Cortex of kidney (tissue), 1 donor: ENCODE measurements at places on chromosomes 12 and 14.

- no peak for DNase-seq
Observed at GRCh38 chr12:9087087-9087835, 28.5 kb downstream of the A2M start.

- DNase-seq = no peak
Observed at GRCh38 chr14:79986251-79986650, 225.1 kb downstream of the DIO2 start.

DNA sequence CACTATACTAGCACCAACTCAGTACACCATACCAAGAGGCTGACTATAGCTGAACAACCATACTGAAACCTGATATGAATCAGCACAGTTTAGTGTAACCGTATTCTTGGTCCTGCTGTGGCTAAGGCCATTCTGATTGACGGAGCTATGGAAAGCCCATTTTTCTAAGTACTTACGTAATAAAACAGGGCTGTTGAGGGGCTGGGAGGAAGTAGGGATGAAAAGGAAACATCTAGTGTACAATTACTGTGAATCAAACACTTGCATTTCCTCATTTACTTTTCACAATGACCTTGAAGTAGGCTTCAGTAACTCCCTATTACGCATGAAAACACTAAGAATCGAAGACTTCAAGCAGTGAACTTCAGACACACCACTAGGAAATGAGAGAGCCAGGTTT is 198.2 kb downstream of the BTG1 start:
- no peak for DNase-seq

- DNase-seq = no peak
Observed at GRCh38 chr12:3797531-3798048, 44.7 kb upstream of the CRACR2A start.

GRCh38 chr14:99937475-99938244 is 127.6 kb upstream of the EVL start:
- DNase-seq = no peak

GRCh38 chr14:21494902-21495762 is 16.0 kb downstream of the METTL3 start:
- DNase-seq = no peak

DNA sequence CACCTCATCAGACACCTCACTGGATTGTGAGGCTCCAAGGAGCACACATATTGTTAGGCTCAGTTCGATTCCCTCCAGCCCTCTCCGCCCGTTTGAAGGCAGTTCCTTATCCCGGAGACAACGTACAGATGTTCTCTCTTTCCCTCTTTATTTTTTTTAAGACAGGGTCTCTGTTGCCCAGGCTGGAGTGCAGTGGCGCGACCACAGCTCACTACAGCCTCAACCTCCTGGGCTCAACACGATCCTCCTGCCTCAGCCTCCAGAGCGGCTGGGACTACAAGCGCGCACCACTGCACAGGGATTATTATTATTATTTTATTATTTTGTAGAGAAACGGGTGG is 718 bp upstream of the TROAP start:
- DNase-seq = no peak

GRCh38 chr12:131872154-131873051 is 22.0 kb upstream of the ULK1 start:
- DNase-seq = no peak

GRCh38 chr14:74141703-74142102 is 56.9 kb downstream of the LIN52 start:
- no peak for DNase-seq

GRCh38 chr12:112992541-112993398 is 14.5 kb downstream of the OAS2 start:
- no peak for DNase-seq

GRCh38 chr12:58291106-58291505 is 349.7 kb downstream of the ATP23 start:
- no peak for DNase-seq

DNA sequence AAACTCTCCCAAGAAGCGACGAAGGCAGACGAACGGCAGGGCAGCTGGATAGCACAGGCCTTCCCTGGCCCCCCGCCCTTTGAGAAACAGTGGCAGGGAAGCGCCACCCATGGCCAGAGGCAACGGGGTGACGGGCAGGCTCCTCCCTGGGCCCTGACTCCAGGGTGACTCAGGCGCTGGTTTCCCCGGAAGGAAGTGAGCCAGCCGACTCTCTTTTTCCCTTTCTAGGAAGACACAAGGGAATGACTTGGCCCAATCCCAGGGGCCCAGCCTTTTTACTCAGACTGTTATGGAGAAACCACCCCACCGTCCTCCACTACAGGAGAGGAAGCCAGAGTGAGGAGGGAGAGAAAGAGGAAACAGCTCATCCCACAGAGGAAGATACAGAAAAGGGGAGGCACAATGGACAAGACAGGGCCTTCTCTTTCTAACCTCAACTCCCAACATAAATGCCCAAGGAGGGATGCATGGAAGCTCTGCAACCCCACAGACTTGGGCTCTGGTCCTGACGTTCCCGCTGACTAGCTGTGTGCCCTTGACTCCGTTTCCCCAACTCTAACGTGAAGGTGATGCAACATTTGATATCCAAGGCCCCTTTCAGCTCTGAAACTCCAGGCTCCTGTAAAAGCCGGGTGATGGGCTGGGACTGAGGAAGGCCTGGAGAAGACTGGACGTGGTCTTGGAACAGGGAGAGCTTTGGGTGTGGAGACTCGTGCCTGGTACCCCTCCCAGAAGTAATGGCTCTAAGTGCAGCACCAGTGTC is 27.9 kb downstream of the ACTN1 start:
- DNase-seq = no peak

DNA sequence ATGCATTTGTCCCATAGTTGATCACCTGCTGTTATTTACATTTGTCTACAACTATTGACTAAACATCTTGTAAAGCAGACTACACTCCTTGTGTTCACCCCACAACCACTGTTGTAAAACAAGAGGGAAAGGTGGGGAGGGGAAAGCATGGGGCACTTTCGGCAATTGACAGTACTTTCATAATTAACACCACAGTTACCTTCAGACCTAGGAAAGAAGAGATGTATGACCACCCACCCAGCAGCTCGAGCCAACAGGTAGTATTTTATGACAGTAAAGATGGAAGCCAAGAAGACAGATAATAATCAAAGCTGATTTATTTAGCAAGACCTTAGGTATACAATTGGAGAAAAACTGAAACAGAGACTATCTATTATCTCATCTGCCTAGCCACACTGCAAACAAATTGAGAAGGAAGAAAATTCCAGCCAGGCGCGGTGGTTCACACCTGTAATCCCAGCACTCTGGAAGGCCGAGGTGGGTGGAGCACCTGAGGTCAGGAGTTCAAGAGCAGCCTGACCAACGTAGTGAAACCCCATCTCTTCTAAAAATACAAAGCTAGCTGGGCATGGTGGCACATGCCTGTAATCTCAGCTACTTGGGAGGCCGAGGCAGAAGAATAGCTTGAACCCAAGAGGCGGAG is 11.2 kb downstream of the HECTD4 start:
- no peak for DNase-seq

DNA sequence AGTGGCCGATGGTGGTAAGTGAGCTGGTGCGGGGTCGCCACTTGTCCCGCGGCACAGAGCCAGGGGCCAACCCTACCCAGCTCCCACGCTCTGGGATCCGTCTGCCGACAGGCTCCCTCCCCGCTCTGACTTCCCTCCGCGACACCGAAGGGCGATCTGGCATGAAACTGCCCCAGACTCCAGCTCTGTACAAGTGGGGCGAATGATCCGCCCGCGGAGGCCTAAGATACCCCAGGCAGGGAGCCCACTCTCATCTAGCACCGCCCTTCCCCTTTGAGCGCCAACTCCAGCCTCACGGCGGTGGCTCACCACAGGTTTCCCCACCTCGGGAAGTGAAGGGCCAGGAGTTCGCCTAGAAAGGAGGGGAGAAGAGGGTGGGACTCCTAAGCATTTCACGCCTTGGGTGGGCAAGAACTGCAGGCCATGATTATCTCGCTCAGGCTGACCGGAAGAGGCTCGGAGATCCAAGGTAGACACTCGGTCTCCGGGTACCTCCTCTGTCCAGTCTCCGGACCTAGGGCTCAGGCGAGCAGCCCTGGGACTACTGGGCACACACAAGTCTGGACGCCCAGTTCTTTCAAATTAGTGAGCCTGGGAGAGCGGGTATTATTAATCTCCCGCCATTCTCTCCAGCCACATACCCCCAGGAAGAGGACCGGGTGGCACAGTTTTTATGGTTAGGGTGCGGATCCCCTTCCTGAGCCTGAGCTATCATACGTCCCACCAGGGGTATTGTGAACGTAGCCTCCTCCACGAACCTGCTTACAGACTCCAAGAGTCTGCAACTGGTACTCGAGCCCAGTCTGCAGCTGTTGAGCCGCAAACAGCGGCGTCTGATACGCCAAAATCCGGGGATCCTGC is 849 bp downstream of the WNT1 start:
- DNase-seq = no peak

DNA sequence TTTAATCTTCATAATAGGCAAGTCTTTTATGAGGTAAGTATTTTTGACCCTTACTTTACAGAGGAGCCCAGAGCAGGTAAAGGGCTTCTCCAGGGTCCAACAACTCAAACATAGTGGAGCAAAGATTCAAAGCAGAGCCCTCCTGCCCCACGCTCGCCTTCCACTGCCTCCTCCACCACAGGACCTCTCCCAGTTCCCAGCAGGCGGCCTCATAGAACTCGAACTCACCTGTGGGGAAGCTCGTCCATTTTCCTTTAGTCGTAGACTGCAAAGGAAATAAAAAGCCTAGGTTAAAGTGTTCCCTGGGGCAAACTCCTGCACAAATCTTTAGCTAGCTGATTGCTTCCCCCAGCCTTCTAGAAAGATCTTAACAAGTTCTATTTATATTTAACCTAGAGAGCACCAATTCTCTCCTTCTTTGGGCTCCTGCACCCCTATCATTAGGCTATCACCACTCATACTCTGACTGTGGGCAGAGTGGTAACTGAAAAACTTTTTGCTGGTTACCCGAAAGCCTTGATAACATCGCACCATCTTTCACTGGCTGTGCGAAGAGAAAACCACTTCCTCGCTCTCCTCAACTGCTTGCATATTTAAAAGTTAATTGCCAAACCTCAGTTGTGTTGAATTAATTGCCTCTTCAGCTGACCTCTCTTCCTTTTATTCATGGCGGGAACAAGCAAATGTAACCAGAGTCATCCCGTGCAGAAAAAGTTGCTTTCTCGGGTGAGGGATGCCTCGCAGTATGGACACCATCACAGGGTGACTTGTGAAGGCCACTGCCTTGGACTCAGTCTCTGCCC is 299.6 kb downstream of the DPF3 start:
- DNase-seq = no peak

GRCh38 chr14:73718418-73719251 is 4.5 kb upstream of the PNMA1 start:
- DNase-seq = no peak

DNA sequence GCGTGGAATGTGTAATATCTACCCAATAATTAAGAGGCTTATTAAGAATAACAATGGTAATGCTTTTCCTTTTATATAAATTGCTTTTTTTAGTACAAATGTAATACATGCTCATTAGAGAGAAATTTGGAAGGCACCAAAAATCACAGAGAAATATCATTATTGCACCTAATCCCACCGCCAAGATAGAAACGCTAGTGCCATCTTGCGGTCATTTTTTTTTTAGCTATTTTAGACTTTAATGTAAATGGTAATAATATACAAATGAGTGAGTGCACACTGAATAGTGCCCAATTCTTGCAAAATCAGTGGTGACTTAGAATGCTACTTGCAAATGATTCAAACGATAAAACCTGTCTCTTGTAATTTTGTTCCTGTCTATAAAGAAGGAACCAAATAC is 576.8 kb upstream of the TMEM132C start:
- no peak for DNase-seq

GRCh38 chr14:21476523-21476924 is 235 bp downstream of the RAB2B start:
- DNase-seq = no peak

- no peak for DNase-seq
Observed at GRCh38 chr14:33835677-33836076, 115.2 kb downstream of the EGLN3 start.

- no peak for DNase-seq
Observed at GRCh38 chr14:26794731-26795130, 196.9 kb upstream of the NOVA1 start.

DNA sequence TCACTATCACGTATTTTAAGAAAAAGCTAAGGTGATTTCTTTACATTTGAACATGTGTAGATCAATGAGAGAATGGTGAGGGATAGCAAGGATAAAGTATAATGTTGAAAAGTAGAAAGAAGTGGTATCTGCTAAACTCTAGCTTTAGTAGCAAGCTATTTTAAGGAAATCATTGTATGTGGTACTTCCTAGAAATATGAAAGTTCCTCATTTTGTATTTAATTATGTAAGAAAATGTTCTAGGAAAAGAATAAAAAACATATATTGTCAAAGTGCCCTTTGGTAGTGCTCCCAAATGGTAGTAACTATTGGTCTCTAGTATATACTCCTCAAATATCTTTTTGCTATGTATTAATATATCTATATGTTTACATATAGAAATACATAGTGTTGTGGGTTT is 35.7 kb downstream of the RAB21 start:
- DNase-seq = no peak

DNA sequence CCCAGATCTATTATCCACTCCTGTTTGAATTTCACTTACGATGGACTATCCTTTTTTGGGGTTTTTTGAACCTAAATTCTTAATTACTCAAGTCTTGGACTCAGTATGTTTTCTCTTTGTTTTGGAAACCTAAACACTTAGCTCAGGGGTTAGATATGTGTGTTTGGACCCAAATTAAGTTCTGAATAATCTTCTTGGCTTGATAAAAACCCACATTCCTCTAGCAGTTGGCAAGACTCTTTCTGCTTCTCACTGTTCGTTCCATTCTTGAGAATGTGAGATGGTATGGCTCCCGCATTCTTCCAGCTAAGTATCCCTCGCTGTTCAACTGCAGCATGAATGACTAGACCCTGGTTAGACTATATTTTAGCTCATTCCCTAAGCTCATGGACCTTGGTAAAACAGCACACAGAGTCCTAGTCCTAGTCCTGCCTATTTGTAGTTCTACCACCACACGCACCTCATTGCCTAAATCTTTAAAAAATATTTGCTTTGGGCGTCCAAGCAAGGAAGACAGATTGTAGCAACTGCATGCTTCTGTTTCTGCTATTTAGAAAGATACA is 860.0 kb downstream of the RPS29 start:
- no peak for DNase-seq

DNA sequence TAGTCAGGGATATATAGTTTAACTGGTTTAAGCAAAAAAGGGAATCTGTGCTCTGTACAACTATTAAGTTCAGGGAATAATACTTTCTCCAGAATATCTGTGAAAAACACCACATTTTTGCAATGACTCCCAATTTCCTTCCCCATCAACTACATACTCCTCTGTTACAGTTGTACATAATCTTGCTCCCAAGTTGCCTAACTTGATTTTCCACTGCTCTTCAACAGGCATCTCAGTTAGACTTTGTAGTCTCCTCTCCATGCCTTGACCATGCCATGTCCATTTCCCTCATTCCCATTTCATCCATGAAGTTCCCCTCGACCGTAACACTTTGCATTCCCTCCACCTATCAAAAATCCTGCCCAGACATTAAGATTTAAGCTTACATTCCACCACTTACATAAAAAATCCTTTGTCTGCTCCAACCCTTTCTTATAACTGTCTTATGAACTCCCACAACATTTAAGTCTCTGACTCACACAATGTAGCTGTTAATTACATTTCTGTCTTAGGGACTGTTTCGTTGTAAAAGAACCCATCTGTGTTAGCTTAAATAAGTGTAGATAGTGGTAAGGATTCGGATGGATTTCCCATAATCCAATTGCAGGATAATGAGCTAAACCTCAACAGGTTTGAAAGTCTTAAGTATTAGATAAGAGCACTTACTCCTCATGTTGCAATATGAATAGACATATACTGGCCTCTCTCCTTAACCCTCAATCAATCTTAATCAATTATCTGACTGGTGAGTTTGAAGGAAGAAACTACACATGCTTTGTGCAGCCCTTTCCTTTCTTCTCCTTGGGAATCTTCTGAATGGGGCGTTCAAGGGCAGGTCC is 156.5 kb downstream of the PAWR start:
- DNase-seq = no peak
